NCI-H1694 (cell line): ENCODE measurements at places on chromosomes 11 and 22.

DNA sequence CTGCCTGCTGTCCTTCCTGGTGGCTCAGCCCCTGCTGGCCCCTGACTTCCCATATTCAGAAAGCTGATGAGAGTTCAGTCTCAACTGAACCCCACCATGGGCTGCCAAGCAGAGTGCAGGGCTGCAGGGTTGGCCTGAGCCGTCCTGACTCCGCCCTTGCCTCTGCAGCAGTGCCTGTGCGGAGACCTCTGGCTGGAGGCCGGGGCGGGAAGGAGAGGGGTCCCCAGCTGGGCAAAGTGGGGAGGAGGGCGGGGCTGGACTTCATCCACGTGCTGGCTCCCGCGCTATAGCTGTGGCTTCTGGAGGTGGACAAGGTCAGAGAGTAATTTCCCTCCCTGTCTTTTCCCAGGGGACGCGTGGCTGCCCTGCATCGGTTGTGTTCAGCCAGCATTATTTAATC, 13.6 kb downstream of the GLB1L3 start:
- DNase-seq: no peak

DNA sequence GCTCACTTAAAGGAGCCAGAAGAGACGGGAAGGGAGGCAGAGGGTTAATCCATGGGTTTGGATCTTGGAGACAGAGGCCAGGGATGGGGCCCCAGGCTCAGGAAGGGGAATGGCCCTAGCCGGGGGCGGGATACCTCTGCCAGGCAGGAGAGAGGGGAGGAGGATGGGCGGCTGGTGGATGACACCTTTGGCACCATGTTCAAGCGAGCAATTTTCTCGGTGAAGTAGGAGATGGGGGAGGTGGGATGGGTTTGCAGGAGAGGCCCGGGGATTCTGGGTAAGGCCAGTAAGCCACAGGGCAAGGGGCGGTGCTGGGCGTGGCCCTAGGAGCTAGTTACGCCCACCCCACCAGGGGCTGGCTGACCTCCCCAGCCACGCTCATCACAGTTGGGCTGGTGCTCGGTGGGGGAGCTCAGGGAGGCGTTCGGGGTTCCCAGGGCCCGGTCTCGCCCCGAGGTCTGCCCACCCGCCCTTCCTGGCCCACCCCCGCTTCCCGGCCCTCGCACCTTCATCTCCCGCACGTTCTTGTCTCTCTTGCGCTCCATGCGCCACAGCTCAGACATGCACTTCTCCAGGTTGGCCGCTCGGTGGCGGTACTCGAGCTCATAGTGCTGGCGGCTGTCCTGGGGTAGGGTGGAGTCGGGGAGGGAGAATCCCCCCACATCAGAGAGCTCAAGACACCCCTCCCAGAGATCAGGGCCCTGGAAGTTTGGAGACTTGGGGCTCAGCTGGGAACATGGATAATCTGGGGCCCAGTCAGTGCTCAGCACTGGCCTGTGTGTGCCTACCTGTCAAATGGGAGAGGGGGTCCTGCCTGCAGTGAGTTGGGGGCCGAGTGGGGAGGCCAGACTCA, 12.7 kb downstream of the BAIAP2L2 start:
- no peak for DNase-seq

DNA sequence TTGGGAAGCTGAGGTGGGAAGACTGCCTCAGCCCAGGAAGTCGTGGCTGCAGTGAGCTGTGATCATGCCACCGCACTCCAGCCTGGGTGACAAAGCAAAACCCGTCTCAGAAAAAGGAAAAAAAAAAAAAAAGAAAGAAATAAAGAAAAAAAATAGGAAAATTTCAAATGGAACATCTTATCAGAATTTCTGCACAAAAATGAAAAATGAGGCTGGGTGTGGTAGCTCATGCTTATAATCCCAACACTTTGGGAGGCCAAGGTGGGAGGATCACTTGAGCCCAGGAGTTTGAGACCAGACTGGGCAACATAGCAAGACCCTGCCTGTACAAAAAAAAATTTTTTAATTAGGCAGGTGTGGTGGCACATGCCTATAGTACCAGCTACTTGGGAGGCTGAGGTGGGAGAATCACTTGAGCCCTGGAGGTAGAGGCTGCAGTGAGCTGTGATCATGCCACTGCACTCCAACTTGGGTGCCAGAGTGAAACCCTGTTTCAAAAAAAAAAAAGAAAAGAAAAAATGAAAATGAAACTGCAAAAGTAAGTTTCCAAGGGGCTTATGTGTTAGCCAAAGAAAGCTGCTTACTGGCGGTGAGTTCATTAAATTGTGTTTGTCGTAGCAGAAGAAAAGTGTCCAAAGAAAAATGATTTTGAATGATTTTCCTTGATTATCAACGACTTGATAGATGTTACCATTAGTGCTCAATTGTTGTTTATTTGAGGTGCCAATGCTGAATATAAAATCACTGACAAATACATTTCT, 7.5 kb upstream of the CRKL start:
- no peak for DNase-seq

DNA sequence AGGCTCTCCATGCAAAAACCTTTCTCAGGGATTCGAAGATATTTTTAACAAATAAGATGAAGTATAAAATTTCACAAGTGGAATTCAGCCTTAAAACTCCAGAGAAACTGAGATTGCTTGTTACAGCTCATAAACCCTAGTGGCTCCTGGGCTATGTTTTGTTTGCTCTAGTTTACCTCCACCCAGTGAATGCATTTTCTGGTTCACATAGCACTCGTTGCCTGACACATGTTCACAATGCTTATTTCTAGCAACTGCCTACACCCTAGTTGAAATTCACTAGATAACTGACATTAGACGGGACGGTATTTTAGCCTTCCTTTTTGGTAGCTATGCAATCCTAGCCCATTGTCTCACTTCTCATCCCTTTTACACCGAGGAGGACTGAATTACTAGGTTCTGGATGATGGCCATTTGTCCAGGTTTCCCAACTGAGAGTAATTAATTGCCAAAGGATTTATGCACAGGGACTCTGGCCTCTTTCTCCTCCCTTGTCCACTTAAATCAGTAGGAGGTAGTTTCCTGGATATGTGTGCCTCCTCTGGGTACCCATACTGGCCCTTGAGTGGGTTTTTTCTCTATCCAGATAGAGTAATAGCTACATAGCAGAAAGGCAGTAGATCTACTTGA, 951.6 kb downstream of the DLG2 start:
- DNase-seq: no peak

DNA sequence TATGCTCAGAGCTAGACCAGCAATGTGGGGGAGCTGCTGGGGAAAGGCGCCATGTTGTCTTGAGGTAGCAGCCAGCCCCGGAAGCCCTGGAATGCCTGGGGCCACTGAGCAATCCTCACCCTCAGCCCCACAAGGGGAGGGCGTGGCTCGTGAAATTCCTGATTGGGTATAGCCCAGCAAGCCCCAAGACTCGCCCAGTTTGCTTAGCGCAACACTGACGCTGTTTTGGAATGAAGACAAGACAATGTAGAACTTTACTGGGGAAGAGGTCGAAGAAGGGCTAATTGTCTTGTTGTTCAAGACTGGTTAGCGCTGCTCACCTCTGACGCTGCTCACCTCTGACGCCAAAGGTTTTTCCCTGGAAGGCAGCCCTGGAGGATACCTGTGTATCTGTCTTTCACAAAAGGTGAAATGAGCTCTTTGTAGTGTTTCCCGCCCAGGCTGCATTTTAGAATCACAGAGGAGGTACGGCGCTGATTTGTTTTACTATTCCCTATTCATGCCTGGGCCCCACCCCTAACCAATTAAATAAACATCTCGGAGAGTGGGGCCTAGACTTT, 47.6 kb downstream of the ST3GAL4 start:
- DNase-seq: no peak

GRCh38 chr11:11894486-11894885, 52.7 kb downstream of the USP47 start:
- no peak for DNase-seq

GRCh38 chr22:37032535-37033460, 13.3 kb downstream of the MPST start:
- no peak for DNase-seq

GRCh38 chr22:33883561-33883960, 36.7 kb downstream of the LARGE1 start:
- DNase-seq: no peak

GRCh38 chr11:126153972-126154371, 57.5 kb downstream of the RPUSD4 start:
- no peak for DNase-seq

- DNase-seq: no peak
Observed at GRCh38 chr22:23047742-23048141, 22.6 kb upstream of the GNAZ start.

GRCh38 chr11:115958089-115959000, 454.1 kb upstream of the CADM1 start:
- no peak for DNase-seq

DNA sequence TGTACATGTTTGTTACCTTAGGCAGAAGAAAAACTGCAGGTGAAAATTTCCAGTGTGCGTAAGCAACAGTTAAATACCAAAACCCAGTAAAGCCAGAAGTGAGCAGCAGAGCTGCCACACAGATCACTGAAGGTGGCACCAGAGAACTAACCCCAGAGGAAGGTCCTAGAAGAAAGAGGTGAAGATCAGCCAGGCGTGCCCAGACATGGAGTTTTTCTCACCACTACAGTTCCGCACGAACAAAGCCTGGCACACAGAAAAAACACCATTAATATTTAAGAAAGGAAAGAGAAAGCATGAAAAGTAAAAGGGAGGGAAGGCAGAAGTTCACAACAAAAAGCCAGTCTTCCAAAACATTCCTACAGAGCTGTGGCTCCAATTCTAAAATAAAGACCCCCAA, 60.7 kb downstream of the STK33 start:
- peak; percentile 2 for DNase-seq

- no peak for DNase-seq
Observed at GRCh38 chr11:44630511-44631210, 65.2 kb downstream of the CD82 start.

GRCh38 chr22:40076702-40077645, 82.2 kb downstream of the FAM83F start:
- DNase-seq: no peak

DNA sequence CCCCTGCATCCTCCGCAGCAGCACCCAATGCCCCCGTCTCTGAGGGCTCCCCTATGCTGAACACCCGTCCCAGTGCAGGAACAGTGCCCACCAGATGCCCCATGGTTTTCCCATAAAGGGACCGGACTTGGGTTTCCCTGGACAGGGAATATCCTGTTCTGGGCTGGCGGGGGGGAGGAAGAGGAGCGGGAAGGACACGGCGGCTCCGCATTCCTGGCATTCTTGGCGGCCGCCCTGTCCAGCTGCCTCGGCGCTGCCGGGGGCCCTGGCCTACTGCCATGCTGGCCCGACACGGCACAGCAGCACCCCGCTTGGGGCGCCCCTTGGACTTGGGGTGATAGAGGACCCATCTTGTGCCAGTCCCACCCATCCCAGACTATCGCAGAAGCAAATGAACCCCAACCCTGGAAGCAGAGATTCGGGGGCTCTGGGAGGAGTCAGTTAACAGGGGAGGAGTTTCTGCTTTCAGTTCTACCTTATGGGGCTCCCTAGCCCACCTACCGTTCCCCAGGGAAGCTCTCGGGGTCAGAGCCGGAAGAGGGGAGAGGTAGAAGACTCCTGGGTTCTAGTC, 23.7 kb upstream of the CBX7 start:
- no peak for DNase-seq

DNA sequence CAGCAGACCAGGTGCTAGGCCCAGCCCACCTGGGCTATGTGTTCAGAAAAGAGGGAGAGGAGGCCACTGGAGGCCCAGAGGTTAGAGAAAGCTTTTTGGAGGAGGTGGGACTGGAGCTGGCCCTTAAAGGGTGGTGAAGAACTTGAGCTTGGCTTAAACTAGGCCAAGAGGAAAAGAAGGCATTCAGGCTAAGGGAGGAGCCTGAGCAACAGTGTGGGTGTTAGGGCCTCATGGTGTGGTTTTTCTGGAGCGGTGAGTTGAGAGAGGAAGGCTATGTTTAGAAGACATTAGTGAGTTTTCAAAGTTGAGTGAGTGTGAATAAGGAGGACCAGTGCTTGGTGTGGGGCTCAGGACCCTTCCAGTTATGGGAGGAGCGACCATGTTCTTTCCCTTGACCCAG, 6.2 kb downstream of the TAF6L start:
- DNase-seq: no peak

GRCh38 chr11:95545116-95545875, 244.3 kb downstream of the FAM76B start:
- DNase-seq: no peak

GRCh38 chr22:39739338-39740027, 154.1 kb downstream of the ENTHD1 start:
- no peak for DNase-seq

DNA sequence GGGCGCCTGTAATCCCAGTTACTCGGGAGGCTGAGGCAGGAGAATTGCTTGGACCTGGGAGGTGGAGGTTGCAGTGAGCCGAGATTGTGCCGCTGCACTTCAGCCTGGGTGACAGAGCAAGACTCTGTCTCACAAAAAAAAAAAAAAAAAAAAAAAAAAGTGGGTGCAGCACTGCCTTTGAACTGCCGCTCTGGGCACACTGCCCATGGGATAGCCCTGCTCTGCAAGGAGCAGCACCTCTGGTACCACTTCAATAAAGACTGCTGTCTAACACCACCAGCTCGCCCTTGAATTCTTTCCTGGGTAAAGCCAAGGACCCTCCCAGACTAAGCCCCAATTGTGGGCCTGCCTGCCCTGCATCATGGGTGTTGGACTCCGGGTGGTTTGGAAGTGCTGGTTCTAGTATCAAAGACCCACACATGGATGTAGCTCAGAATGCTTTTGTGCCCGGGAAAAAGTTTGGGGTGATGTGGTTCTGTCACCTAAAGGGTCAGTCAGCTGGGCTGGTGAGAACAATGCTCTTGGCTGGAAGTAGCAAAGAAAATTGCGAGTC, 444.3 kb downstream of the TBC1D22A start:
- DNase-seq: no peak

GRCh38 chr11:1835671-1836010, 851 bp downstream of the SYT8 start:
- no peak for DNase-seq

- DNase-seq: no peak
Observed at GRCh38 chr11:45423475-45424120, 137.5 kb upstream of the SYT13 start.

- no peak for DNase-seq
Observed at GRCh38 chr11:92643827-92644226, 325.6 kb upstream of the MTNR1B start.

DNA sequence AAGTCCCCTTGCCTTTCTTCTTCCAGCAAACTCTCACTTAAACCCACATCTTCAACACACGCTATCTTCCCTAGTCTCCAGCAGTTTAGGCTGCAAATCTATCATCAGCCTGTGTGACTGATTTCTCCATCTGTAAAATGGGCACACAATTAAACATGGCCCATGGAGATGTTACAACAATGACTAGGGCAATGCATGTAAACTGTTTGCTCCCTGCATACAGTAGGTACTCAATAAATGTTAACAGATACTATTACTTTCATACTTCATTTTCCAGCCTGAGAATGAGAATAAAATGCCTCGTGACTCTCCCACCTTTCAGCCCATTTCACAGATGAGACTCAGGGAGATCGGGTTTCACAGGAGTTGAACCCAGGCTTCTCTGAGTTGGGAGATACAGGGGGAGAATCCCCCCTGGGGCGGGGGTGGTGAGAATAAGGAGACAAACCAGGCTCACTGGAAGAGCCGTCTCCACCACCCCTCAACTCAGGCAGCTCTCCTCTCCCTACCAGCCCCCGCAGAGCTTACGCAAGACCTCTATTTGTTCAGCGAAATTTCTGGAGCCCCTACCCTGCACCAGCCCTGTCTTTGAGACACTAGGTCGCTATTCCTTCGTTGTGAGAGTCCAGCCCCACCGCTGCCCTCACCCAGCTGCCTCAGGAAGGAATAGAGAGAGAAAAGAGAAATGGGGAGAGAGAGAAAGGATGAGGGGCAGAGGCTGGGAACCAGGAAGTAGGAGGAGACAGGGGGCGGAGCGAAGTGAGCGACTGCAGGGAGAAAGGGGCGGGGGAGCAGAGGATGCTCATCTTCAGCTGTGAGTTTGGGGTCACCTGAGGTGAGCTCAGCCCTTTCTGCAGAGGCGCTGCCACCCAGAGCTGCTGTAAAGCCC, 42.1 kb upstream of the KLHL35 start:
- DNase-seq: peak; percentile 1
